Stimulated activated CD4-positive, alpha-beta T cell treated with anti-CD3 and anti-CD28 coated beads, Interleukin-4, amount 100 ng/mL, for 4 hours (primary cell): ENCODE measurements at places on chromosomes 3 and 15.

DNA sequence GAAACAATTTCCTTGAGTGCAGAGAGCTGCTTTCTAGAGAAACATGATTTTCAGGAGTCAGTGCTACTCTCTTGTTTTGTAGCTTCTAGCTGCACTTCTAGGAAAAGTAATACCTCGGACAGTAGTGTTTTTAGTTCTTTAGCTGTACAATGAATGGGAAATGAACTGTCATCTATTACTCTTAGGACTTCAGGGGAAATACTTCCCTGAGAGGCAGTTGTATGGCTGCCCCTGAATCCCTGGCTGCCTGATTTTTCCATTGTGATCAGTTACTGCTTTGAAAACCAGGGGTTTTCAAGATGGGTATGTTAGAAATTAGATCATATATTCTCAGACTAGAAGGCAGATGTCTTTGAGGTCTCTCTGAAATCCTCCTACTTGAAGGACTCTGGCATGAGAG, 200.3 kb upstream of the SEMA6D start:
- DNase-seq = no peak

DNA sequence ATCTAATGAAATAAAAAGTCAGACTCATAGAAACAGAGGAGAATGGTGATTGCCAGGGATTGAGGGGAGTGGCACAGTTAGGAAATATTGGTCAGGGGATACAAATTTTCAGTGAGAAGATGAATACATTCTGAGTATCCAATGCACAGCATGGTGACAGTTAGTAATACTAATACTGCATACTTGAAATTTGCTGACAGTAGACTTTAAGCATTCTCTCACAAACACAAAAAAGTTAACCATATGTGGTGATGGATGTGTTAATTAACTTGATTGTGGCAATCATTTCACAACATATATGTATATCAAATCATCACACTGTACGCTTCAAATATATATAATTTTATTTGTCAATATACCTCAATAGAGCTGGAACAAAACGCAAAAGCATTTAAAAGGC, 9.2 kb upstream of the COL6A6 start:
- DNase-seq = no peak

DNA sequence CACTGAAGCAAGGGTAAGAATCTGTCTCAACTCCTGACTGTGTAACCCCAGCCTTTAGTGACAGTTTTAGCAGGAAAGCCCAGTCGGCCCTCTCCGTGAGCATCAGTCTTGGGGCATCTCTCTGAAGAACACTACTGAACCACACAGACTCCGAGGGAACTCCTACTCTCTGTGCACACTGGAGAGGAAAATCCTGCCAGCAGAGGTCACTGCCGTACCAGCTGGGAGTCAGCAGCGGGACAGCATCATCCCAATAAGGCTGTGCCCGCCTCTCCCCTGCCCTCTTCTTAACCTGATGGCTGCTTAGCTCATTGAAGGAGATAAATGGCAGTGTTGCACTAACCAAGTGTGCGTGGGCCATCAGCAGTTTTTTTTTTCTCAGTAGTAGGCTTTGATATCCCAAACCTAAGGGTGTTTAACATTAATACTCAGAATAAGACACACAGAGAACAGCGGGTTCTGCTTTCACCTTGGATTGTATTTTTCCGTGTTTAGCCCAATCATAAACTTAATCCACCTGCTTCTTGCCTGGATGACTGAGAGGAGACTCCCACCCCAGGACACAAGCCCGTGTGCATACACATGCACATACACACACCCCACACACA, 26.6 kb upstream of the RASA2 start:
- peak; percentile 85 for DNase-seq

- no peak for DNase-seq
These were observed 14.5 kb downstream of the CSRNP1 start for GRCh38 chr3:39138804-39139415.

DNA sequence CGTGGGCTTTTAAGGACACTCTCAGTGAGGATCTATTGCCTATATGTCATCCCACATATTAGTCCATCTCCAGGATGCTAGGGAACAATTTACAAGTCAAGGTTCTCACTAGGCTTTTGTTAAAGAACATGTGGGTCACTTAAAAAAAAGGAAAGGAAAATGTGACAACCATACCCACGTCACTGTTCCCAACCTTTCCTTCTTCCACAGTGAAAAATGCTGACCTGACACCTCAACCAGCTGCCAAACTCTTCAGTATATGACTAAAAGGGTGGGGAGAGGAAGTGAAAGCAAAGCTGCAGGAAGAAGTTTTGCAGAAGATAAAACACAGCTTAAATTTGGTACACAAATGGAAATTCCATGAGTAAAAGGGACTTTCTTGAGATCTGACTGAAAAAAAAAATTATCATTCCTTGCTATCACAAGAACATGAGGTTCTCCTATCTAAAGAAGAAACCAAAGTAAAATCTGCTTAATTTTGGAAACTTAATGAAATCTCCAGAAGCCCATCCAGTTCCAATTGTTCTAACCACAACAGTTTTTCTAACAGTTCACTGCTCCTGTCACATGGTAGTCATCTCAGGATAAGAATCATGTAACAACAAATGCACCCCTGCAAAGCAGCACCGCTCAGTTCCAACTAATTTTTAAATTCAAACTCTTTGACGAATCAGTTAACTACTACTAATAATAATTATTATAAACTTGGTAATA, 117.0 kb upstream of the TSPAN3 start:
- no peak for DNase-seq

DNA sequence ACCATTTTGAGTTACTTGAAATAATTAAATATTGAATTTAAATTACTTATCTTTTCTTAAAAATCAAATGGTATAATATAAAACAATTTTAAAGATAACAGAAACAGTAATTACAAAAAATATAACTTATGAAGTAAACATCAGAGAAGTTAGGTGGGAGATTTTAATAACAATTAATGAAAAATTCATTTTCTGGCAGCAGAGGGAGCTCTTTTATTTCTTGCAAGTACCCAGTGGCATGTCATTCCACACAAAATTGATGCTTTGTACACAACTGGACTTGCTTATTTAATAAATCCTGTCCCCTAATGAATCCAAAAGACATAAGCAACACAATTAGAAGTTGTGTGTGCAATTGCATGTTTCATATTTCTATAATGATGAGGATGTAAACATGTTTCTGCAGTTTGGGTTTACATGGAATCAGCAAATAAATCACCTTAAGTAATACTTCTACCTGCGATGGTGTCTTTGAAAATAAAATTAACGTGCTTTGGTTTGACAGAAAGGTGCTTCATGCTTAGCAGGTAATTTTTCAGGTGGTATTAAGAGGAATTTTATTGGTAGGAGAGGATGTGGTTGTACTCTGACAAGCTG, 861.3 kb downstream of the ZPLD1 start:
- no peak for DNase-seq
